ENCODE measurements at places on chromosomes 1 and 21. TPM values are rescaled to one million over a fixed set of nuclear protein-coding genes. Genes with fewer than 3 reads are reported as not detected.

DNA sequence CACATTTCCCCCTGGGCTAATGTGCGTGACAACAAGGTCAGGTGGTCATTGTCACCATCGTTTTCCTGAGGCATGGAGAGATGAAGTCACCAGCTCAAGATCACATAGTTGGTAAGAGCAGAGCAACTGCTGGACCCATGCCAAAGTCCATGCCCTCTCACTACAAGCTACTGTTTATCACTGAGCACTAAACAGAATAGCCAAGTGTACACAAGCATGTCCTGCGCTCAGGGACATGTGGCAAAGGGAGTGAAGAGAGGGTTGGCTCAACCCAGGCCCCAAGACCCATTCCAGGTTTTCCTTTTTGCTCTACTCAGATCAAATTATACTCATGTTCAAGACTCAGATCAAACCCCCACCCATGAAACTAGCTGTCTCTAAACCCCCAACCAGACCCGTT is 20.8 kb downstream of the LRRC52 start:
- H3K27ac ChIP-seq = no peak overlapping the region
- no peak overlapping the region for H3K4me3 ChIP-seq
- no peaks in the 10 kb centered on the region for H3K4me1 ChIP-seq
- no peaks in the 10 kb centered on the region for H3K27me3 ChIP-seq
- no peaks in the 10 kb centered on the region for H3K36me3 ChIP-seq

DNA sequence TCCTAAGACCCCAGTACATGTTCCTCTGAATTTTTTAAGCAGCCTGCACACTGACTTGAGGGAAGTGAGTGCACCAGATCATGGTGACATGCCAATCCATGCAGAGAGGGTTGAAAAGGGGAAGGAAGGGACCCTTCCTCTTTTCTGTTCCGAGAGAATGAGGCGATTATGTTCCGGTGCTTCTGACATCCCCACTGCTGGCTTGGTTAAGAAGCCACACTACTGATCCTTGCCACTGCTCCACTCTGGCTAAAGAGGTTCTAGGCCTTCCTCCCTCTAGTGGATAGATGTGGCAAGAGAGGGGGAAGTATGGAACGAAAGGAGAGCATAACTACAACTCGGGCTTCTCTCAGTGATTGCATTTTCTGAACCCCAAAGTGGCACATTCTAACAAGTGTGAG is 1.8 kb upstream of the CYB5R1 start:
- peak; percentile 56 for DNase-seq
- H3K27ac ChIP-seq = no peak overlapping the region
- H3K27me3 ChIP-seq = no peaks in the 10 kb centered on the region
- no peak overlapping the region for H3K4me3 ChIP-seq

GRCh38 chr1:48196237-48196636 is 26.3 kb upstream of the SLC5A9 start:
- no peak for DNase-seq
- H3K27me3 ChIP-seq = no peaks in the 10 kb centered on the region
- H3K36me3 ChIP-seq = no peaks in the 10 kb centered on the region

Gene LMOD1
- 36.3 TPM for total RNA-seq

Gene NPHS2
- total RNA-seq = not detected

Gene ELAVL4
- total RNA-seq = not detected

DNA sequence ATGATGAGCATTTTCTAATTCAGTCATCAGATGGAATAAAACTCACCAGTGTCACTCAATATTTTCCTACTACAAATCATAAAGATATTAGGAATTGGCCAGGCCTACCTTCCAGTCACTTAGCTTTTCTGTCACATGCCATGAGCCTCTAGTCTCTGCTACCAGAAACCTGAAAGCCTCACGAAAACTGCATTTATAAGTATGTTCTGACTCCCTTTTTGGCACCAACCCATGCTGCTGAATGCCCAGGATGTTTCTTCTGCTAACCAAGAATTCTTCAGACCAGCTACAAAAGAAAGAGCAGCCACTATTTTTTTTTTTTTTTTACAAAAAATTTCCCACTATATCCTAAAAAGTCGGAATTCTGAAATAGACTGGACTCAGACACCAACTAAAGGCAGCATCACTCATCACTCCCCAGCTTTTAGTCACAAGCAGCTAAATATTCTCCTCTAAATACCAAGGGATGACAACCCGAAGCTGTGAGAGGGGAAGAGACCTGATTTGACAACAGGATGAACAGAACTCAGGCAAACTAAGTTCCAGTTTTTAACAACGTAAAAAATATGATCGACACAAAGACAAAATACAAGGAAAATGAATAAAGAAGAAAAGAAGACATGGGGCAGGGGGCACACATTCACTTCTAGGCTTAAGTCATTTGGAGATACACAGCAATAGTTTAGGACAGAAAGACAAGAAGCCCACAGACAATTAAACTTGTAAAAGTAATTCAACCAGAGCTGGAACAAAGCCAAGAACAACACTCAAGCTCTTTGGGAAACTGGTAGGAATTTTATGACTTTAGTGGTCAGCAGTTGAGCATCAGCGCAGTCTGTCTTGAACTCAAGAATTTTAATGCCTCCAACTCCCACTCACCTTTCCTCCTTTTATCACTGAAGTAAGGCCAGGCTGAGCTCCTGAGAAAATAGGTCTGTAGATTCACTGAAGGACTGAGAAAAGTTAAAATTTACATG is 1.7 kb downstream of the DCAF8 start:
- no peaks in the 10 kb centered on the region for H3K36me3 ChIP-seq
- peak overlapping the region; percentile 94 for H3K4me3 ChIP-seq
- no peaks in the 10 kb centered on the region for H3K27me3 ChIP-seq
- peak overlapping the region; percentile 100 for H3K27ac ChIP-seq
- H3K4me1 ChIP-seq = peaks cover 10% of the 10 kb centered on the region

Gene MAP3K21
- 0.51 TPM for total RNA-seq

DNA sequence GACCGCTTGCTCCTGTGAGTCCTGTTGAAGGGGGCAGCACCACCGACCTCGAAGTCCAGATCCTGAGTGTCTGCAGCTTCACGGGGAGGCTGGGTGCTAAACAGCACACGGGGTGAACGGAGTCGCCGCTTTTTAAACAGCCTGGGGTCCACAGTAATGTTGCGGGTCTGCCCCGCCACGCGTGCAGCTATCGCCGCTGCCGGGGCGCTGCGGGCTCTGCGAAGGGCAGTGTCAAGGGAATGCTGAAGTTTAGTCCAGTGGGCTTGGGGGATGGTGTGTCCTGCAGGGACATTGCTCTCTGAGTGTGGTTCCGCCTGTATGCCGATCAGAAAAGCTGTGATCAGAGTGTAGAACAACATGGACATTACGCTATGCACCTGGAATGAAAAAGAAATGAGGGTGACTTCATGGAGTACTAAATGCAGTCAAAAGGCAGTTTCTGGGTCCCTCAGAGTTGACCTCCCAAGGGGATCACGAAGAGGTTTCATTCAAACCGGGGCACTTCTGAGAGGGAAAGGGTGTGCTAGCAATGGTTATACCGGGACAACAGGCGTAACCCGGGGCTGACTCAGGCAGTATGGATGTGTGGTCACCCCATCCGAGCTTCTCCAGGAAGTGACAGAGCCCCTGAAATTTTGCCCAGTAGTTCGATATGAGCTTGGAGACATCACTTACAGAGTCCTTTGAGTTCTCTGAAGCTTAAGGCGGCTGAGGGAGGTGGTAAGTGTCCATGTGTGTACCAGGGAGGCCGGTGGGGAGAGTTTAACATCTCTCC is 51.4 kb downstream of the NGF start:
- no peaks in the 10 kb centered on the region for H3K27me3 ChIP-seq
- peaks cover 16% of the 10 kb centered on the region for H3K36me3 ChIP-seq
- no peak overlapping the region for H3K27ac ChIP-seq
- peaks cover 8% of the 10 kb centered on the region for H3K4me1 ChIP-seq

Gene FCGR1A
- total RNA-seq = not detected

GRCh38 chr21:15095326-15095725 is 30.5 kb upstream of the NRIP1 start:
- no peaks in the 10 kb centered on the region for H3K27me3 ChIP-seq
- H3K27ac ChIP-seq = no peak overlapping the region
- no peak overlapping the region for H3K4me3 ChIP-seq
- no peak for DNase-seq
- H3K36me3 ChIP-seq = no peaks in the 10 kb centered on the region
- no peaks in the 10 kb centered on the region for H3K4me1 ChIP-seq

DNA sequence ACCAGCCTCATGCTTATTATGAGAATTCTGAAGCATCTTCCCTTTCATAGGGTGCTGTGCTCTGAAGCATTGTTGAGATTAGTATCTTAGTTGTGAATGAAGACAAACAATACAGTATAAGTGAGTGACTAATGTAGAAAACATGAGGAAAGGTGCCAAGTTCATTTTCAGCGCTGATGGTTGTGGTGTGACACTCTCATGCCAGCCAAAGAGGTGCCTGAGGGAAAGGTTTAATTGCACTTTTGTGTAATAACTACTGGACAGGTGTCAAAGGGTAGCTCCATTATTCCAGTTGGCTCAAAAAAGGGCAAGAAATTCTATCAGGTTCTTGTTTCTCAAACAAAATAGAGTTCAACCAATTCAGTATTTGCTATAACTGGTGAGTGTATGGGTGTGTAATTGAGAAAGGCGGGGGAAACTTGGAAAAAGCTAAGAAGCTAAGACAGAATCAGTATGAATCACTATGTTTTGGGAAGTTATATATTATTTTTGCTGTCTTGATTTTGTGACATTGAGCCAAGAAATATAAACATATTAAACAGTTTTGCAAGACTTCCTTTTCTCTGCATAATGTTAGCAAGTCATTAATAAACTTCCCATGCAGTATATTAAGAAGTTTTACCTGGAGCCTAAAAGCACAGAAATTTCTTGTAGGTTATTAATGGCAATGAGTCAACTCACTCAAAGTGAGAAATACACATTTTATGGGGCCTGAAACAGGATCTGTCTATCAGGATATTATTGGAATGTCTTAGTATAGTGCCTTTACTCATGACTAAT is 31.8 kb downstream of the KCNK2 start:
- DNase-seq = peak; percentile 88
- H3K27me3 ChIP-seq = no peaks in the 10 kb centered on the region
- H3K4me3 ChIP-seq = no peak overlapping the region
- no peaks in the 10 kb centered on the region for H3K36me3 ChIP-seq
- peak overlapping the region; percentile 2 for H3K27ac ChIP-seq

- no peaks in the 10 kb centered on the region for H3K36me3 ChIP-seq
- peak overlapping the region; percentile 72 for H3K27ac ChIP-seq
- peaks cover 51% of the 10 kb centered on the region for H3K4me1 ChIP-seq
- peak; percentile 96 for DNase-seq
- no peak overlapping the region for H3K4me3 ChIP-seq
Measured at GRCh38 chr1:154419620-154420571, 14.8 kb downstream of the IL6R start.

DNA sequence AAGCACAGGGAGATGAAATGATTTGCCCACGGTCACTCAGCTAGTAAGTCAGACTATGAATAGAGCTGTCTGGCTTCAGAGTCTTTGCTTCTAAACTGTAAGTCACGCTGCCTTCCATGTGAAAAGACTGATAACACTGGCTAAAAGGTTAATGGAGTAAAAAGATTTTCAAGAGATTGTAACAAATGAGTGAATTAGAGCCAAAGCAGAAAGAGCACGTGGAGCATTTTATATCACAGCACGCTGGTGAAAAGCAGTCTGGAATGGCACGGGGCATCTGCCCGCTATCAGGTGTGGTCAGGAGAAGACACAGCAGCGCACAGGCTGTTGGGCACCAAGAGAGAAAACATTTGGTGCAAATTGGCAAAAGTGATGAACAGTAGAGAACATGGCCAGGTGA is 144.8 kb upstream of the GALNT2 start:
- no peak for DNase-seq
- H3K4me1 ChIP-seq = no peaks in the 10 kb centered on the region
- no peaks in the 10 kb centered on the region for H3K27me3 ChIP-seq
- H3K36me3 ChIP-seq = no peaks in the 10 kb centered on the region
- H3K27ac ChIP-seq = no peak overlapping the region

DNA sequence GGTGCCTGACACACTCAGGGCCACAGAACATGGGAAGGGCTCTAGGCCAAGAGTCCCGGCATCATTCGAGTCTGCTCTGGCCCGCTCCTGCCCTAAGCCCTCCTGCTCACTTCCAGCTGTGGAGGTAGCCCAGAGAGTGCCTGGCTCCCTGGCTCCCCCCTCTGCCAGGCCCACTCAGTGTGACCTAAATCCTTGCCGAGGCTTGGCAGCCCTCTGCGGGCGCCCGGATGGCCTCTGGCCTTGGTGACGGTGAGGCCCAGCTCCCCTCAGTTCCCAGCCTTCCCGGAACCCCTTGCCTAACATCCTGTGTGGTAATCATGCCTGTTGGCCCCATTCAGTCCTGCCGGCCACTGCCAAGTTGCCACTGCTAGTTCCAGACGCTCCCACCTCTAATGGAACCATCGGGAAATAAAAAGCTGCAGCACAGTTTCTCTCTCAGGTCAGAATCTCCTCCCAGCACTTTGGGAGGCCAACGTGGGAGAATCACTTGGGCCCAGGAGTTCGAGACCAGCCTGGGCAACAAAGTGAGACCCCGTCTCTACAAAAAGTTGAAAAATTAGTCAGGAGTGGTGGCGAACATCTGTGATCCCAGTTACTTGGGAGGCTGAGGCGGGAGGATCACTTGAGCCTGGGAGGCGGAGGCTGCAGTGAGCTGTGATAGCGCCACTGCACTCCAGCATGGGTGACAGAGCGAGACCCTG is 1.2 kb upstream of the H6PD start:
- H3K36me3 ChIP-seq = no peaks in the 10 kb centered on the region
- no peaks in the 10 kb centered on the region for H3K27me3 ChIP-seq
- H3K4me3 ChIP-seq = no peak overlapping the region
- peak; percentile 95 for DNase-seq
- peaks cover 3% of the 10 kb centered on the region for H3K4me1 ChIP-seq

- H3K36me3 ChIP-seq = no peaks in the 10 kb centered on the region
- DNase-seq = no peak
- H3K27ac ChIP-seq = no peak overlapping the region
- no peaks in the 10 kb centered on the region for H3K27me3 ChIP-seq
Measured at GRCh38 chr1:7583291-7584096, 187.6 kb upstream of the VAMP3 start.

Gene IFI44L
- 2.1 TPM for total RNA-seq

Gene PEAR1
- total RNA-seq = 2.6 TPM

DNA sequence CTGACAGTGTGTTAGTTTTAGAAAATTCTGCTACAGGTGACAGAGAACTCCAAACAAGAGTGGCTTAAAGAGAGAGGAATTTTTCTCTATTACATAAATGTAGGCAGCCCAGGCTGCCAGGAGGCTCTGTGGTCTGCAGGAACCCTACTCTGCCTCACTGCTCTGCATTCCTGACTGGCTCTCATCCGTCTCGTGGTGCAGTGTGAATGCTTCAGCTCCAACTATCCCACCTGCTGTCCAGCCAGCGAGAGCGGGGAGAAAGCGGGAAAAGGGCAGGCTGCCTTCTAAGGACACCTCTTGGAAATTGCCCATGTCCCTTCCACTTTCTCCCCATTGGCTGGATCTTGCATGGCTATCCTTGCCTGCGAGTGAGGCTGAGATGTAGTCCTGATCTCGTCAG is 131.3 kb downstream of the PEX14 start:
- no peaks in the 10 kb centered on the region for H3K27me3 ChIP-seq
- H3K4me3 ChIP-seq = no peak overlapping the region
- no peaks in the 10 kb centered on the region for H3K4me1 ChIP-seq
- H3K36me3 ChIP-seq = no peaks in the 10 kb centered on the region

Gene C8A
- total RNA-seq = not detected

DNA sequence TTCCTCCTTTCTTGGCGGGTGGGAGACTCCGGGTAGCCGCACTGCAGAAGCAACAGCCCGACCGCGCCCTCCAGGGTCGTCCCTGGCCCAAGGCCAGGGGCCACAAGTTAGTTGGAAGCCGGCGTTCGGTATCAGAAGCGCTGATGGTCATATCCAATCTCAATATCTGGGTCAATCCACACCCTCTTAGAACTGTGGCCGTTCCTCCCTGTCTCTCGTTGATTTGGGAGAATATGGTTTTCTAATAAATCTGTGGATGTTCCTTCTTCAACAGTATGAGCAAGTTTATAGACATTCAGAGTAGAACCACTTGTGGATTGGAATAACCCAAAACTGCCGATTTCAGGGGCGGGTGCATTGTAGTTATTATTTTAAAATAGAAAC is 2.5 kb downstream of the OLIG2 start:
- H3K27ac ChIP-seq = no peak overlapping the region
- no peaks in the 10 kb centered on the region for H3K36me3 ChIP-seq
- H3K4me1 ChIP-seq = no peaks in the 10 kb centered on the region
- no peak for DNase-seq
- no peak overlapping the region for H3K4me3 ChIP-seq

Measured in fibroblast of lung (primary cell).